ENCODE measurements at places on chromosomes 7 and 10.

DNA sequence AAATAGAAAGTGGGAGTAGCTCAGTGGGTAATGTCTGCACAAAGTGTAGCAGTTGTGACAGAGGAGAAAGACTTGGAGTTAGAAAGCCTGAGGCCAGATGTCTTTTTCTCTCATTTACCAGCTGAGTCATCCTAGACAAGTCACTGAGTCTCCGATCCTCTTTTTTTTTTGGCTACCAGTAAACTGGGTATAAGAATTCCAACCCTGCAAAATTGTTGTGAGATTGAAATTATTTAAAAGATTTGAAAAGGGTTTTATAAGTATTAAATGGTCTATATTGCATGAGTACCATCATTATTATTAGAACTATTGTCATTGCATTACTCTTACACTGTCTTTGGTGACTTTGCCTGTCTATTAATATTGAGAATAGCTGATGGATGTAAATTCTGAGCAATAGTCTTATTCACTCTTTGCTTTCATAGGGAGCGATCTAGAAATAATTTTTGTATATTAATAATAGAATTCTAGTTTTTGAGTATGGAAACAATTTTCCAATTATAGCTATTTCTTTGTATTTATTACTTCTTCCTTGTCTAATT is 74.0 kb downstream of the ARID5B start:
- no peak for DNase-seq

DNA sequence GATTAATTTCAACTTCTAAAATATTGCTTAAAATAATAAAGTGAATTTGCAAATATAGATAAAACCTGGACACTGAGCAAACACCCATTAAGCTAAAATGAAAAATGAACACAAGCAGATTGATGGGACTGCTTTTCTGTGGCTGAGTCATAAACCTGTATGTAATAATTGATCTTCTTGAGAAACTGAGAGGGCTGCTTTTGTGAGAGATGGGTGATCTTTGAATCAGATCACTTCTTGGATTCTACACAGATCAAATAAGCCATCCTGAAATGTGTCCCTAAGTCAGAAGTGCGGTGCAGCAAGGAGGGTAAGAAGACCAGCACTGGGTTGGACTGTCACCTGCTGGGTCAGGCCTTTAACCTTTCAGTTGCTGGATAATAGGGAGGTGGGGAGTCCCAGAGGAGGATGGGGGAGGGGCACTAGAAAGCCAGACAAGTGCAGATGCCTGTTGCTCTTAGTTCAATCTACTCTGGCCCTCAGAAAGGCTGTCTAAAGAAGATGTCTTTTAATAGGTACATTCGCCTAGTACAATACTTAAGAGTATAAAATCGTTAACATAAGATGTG is 178.2 kb upstream of the NAMPT start:
- DNase-seq, result no peak

- no peak for DNase-seq
Observed at GRCh38 chr10:33335551-33335800, 1.0 kb upstream of the NRP1 start.

DNA sequence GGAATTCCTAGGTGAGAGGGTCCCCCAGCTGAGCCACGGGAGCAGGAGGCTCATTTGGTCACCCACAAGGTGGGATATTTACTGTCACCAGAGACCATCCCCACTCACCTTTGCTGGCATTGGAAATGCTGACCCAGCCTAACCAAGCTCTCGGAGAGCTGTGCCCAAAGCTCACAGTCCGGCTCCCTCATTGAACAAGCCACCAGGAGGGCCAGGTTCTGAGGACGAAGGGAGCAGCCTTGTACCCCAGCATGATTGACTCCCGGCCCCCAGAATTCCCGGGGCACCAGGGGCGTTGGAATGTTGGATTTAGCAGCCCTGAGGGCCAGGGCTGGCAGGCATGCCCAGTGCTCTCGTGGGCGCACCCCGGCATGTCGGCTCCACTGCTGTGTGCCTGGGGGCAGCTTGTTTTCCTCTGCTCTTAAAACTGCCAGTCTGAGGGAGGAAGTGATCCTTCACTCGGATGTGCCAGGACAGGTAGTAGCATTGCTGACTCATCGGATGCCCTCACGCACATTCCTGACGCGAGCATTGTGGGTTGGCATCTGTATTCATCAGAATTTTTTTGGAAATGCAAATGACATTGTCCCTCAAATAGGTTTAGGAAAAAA is 23.3 kb downstream of the CLIP2 start:
- DNase-seq, result no peak

GRCh38 chr10:127151981-127152699 is 44.3 kb downstream of the INSYN2A start:
- DNase-seq, result no peak

DNA sequence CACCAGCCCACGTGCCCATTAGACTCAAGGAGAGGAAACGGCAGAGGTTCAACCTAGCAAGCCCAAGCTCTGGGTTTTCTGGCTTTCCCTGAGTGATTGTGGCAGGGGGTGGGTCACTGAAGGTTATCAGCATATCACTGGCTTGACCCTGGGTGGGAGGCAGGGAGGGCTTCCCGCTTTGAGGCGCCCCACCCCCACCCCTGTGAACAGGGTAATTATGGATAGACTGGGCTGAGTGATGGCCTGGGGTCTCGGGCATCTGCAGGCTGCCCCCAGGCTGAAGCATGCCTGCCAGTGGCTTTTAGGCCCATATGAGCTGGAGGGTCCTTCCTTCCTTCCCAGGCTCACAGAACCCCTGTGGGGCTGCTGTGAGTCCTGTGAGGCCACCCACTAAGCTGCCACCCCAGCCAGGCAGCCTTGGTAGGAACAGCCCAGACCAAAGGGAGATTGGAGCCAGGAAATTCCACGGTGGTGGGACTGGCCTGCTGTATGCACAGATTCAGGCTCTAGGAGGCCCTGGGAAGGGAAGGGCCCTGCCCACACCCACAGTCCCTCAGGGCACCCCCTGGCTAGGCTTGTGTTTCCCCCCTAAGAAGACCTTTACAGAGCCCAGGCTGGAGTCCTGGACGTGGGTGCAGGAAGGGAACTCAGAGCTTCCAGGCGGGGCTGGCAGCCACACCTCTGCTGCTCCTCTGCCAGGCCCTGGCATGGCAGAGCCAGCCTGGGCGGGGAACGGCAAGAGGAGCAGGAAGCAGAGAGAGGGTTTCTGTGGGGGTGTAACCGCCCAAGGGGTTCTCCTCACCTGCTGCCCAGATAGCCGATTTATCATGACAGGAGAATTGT is 33.1 kb downstream of the GPRIN2 start:
- DNase-seq, result no peak

DNA sequence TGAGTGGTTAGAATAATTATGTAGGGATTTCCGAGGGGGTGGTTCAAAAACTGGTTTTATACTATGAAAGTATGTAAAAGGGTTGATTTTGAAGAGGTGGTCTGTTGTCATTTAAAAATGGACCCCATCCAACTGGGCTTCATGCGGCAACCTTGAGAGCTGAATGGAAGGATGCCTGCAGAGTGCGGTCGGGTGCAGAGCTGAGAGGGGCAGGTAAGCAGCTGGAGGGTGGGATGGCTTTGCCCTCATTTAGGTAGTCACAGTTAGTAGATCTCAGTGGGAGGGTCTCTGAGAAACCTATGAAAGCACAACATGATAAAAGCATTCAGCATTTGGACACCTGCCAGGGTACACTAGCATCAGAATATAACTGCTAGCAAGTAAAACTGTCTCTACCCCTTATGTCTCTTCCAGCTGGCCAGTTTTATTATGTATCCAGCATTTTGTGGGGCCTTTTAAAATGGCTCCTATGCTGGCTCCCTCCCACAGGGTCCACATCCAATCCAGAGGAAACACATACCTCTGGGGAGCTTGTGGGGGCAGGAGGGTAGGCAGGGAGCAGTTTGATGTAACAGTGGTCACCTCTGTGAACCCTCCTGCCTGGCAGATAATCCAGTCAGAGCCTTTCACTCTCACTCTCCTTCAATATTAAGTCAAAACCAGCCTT is 75.9 kb upstream of the MAGI2 start:
- DNase-seq, result no peak

- DNase-seq, result no peak
Observed at GRCh38 chr10:111698711-111699110, 484.9 kb downstream of the GPAM start.

DNA sequence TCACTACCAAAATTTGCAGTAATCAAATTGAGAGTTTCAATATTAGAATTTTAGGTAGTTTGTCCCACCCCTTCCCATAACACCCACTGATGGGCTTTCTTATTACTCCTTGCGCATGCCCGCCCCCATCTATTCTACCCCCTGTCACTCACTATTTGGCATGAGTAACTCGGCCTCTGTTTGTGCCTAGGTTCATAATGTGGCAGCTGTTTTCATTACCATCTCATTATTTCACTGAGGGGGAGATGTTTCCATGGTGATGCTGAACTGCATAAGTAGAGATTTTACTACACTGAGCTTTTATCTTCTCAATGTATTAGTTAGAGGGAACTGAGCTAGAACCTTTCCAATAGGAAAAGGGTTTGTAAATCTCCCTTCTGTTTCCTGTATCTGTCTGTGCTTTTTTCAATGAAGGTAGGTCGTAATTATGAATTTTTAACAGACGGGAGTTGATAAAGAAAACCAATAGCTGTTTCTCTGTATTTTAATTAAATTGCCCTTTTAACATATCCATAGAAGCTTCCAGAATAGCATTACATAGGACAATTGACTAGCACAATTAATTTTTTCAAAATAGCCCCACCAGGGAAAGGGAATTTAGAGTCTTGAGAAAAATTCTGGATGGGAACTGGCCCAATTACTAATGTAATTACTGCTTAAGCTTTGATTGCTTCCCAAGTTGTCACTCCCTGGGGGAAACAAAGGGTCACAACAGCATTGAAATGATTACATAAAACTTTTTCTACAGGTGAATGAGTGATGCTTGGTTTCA is 33.4 kb downstream of the PRPS1L1 start:
- DNase-seq, result no peak

DNA sequence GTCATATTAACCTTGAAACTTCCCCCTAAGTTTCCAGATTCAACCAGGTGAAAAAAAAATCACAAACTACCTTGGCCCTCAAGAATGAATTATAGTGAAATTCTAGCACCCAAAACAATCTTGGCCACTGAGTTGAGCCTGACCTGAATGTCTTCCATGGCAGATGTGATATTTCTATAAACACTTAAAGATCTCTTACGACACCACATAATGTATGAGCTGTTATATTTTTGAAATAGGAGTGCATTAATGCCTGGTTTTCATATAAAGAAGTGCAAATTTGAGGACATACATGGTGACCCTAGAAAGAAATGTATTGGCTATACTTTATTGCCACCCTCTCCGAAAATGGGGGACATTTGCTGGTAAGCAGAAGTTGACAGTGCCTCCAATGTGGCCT is 584.1 kb upstream of the KCND2 start:
- no peak for DNase-seq

DNA sequence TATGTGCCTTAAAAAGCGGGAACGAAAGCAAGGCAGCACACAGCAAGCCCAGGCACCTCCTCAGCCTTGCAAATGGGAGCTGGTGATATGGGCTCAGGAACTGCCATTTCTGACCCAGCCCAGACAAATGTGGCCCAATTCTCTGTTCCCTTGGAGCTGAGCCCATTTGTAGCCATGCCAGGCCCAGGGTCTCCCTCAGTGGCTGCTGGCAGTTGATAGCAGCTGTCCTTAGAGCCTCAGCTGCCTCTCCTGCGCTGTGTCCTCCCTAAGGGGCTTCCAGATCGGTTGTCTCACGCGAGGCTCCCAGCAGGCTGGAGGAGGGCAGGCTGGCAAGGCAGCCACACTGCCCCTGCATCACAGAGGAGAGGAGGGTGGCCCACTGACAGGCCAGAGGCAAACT is 275.8 kb downstream of the KCNMA1 start:
- no peak for DNase-seq

DNA sequence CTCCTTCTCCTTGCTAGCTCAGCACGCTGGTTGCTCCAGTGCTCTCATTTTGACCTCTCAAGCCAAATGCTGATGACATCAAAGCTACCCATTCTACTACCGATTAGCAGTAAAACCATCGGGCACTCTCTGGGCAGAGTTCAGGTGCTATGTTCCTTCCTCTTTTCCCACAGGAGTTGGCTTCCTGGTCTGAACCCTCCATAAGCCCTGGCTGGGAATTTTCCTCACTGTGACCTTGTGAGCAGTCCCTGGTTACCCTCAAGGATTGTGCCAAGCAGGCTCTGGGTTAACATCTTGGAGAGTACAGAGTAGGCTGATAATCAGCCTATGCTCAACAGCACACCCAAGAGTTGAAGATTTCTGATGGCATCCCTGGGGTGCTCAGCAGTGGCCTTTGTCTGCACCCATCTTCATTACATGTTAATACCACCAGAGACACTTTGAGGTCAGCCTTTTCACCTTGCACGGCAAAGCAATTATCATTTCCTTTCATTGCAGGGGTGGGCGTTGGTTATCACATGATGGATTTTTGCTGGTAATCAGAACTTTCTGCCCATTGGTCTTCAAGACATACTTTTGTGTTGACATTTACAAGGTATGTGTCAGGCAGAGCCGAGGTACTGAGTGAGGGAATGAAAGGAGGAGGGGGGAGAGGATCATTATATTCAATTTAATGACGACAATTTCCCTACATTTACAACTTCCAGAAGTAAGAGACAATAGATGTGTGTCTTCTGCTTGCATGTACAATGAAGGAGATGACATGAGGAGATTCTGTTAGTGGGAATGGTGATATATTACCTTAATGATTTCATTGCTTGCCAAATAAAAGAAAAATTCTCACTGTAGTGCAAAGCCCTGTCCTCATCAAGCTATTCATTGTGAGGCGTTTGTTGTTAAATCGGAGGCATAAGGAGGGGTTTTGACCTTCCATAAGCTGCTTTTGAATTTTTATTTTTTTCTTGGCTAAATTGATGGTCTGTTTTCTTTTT is 452.0 kb downstream of the LRMDA start:
- DNase-seq, result no peak

GRCh38 chr7:106252568-106252967 is 32.2 kb downstream of the NAMPT start:
- DNase-seq, result no peak
